ENCODE measurements at places on chromosomes 1 and 21.
A peak's percentile ranks its signal among the peaks of the same experiment; 100 is the strongest.

DNA sequence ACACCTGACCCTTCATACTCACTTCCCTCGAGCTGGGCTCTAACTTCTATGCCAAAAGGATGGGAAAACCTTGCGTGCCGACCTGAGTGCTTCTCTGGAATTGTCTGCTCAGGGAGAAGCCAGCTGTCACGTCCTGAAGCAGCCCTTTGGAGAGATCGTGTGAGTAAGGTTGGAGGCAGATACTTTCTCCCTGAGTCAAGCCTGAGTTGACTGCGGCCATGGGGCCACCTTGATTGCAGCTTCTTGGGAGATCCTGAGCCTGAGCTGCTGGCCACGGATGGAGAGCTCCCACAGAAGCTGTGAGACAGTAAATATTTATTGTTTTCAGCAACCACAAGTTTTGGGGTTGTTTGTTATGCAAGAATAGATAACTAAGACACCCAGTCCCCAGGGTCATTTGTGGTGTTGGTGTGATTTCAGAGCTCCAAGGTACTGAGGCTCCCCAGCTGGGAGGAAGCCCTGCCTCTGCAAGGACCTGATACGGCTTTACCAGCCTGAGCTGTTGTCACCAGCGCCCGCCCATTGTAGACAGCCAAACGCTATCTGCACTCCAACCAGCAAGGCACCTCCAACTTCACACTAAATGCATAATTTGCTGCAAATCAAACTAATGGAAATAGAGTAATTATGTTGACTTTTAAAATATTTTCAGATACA is 531.6 kb downstream of the PTPRU start:
- DNase-seq: no peak

DNA sequence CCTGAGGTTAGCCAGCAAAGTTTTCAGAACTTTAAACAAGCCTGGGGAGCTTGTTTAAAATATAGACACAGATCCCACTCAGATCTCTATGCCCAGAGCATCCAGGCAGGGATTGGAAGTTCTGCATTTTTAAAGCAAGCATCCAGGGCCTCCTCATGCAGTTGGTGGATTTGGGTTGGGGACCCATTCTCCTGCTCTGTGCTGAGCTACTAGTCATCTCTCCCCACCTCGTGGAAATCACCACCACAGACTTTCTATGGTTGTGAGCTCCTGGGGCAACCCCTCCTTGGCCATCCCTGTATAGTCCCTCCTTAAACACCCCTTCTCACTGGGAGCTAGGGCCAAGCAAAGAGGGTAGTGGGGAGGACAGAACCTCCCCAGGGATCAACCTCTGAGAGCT is 73.5 kb upstream of the CASZ1 start:
- DNase-seq: no peak

- DNase-seq: peak; percentile 31
Measured at GRCh38 chr1:168803806-168804510, 75.0 kb upstream of the DPT start.

DNA sequence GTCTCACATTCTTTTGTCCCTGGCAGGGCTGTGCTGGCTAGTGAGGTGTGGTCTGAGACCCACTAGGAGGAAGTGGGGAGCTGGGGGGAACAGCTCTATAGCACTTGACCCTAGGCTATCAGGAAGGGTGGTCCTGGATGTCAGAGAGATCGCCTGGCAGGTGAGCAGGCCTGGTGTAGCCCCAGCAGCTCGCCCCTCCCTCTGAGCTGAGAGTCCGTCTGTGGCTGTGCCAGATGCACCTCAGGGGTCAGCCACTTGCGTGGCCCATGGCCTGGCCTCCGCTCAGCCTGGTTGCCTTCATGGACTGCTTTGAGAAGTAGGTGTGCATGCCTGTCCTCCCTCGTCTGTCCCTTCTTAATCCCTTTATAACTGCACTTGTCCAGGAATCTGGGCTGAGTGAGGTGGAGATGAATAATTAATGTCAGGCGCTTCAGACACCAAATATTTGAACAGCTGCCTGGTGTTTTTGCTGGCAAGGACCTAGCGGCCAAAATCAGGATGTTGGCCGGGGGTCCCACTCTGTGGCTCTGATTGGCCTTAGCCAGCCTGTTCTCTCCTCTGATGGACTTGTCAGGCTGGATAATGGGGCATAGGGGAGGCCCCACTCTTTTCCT is 30.5 kb downstream of the TMEM53 start:
- DNase-seq: peak; percentile 10

- DNase-seq: no peak
Measured at GRCh38 chr1:19081218-19081893, 124.9 kb upstream of the IFFO2 start.

GRCh38 chr1:77355010-77355409 is 73.2 kb downstream of the AK5 start:
- no peak for DNase-seq

DNA sequence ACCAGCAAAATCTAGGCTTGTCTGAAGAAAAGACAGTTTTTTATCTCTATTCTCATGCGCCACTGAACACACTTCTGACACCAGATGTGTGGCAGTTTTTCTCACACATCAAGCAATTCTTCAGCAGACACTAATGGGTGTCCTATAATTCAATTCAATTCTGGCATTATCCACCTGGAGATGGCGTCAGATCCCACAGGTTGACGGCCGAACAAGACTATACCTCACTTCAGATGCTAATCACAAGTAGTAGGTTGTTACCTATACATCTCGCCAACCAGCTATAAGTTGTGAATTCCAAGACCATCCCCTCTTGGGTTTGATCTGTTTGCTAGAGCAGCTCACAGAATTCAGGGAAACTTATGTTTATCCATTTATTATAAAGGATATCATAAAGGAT is 89.9 kb upstream of the ARTN start:
- DNase-seq: no peak

DNA sequence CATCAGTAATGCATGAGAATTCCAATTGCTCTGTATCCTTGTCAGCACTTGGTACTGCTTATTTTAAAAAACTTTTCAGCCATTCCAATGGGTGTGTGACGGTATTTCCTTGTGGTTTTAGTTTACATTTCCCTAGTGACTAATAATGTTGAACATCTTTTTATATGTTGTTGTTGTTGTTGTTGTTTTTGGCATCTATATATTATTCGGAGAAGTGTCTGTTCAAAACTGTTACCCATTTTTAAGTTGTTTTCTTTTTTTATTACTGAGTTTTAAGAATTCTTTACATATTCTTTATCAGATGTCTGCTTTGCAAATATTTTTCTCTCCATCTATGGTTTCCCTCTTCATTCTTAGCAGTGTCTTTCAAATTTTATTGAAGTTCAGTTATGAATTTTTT is 231.1 kb upstream of the POU3F1 start:
- DNase-seq: no peak

DNA sequence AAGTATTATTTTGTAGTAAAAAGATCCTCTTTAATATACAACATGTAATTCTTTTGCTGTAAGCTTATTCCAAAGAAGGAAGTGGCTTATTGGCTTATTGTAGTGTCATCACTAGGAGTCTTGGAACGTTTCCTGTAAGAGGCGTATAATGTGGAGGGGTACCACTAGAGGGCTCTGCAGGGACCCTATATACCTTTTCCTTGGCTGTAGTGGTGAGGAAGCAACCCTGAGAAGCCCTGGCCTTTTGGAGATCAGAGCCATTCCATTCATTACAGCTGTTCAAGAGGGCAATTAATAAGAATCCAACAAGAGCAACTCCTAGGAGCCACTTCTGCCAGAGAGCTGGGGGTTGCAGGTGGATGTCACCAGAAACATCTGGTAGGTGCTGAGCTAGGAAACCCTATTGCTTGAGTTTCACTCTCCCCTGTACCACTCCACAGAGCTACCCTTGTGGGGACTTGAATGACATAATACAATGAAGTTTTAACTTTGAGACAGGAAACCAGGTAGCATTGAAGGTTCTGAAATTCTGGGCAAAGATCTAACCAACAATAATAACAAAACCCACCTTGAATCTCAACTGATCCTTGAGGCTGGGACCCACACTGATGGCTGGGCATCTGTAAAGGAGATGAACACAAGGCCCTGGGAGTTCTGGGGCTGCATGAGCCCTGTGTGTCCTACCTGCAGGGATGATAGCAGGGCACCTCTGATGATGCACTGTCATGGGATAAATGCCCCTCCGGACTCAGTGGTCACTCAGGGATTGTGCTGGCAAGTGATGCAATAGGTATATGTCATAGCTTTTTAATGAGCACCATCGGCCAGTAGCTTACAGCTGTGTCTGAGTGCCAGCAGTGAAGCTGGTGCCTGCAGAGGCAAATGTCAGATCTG is 160.2 kb upstream of the COA6 start:
- peak; percentile 1 for DNase-seq

DNA sequence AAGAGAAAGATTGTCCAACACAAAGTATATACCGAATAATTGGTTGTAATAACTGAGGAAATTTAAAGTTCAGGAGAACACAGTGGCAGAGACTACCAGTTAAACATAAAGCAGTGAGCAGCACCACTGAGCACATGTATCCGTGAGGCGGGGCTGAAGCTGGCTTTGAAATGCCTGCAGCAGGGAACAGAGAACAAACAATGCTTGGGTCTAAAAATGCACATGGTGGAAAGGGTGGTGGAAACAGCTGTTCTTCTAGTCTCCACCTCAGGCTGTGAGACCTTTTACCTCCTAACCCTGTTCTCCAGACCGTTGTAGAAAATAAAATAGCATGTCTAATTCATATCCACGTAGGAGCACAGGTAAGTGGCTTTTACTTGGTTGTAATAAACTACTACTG is 7.7 kb upstream of the GNG4 start:
- no peak for DNase-seq

GRCh38 chr1:161044535-161044907 is 1.3 kb downstream of the USF1 start:
- no peak for DNase-seq

DNA sequence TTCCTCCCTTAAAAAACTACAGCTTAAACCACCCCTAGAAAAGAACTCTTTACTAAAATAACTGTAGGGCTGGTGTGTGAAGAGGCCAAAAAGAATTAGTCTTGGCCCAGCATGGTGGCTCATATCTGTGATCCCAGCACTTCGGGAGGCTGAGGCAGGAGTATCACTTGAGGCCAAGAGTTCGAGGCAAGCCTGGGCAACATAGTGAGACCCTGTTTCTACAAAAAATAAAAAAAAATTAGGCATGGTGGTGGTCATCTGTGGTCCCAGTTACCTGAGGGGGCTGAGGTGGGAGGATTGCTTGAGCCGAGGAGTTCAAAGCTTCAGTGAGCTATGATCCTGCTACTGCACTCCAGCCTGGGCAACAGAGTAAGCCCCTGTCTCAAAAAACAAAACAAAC is 44.9 kb downstream of the BCAR3 start:
- DNase-seq: no peak

- no peak for DNase-seq
Measured at GRCh38 chr1:238254935-238255334, 364.2 kb upstream of the ZP4 start.

Measured in NCI-H446 treated with DMSO at 0.1 percent for 48 hours (cell line).